ENCODE measurements at places on chromosomes 5 and 9.

DNA sequence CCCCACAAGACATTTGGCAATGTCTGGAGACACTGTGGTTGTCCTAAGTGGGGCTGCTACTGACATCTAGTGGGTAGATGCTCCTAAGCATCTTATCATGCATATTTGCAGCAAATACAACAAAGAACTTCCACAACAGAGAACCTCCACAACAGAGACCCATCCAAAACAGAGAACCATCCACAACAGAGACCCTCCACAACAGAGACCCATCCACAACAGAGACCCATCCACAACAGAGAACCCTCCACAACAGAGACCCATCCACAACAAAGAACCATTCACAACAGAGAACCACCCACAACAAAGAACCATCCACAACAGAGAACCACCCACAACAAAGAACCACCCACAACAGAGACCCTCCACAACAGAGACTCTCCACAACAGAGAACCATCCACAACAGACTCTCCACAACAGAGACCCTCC lies 32.8 kb downstream of the ARPC5L start:
- DNase-seq: no peak

DNA sequence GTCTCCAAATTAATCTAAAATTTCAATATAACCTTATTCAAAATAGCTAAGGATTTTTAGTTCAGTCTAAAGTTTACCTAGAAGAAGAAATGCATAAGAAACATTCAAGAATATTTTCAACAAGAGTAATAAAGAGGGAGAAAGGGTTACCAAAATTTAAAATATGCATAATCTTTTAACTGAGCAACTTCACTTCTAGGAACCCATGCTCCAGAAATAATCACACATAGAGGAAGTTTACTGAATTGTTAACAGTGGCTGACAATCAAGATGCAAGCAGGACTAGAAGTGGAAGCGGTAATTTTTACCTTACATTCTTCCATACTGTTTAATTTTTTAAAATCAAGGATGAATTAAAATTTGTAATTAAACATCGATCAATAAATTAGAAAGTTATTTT lies 1.9 kb downstream of the PJA2 start:
- no peak for DNase-seq

DNA sequence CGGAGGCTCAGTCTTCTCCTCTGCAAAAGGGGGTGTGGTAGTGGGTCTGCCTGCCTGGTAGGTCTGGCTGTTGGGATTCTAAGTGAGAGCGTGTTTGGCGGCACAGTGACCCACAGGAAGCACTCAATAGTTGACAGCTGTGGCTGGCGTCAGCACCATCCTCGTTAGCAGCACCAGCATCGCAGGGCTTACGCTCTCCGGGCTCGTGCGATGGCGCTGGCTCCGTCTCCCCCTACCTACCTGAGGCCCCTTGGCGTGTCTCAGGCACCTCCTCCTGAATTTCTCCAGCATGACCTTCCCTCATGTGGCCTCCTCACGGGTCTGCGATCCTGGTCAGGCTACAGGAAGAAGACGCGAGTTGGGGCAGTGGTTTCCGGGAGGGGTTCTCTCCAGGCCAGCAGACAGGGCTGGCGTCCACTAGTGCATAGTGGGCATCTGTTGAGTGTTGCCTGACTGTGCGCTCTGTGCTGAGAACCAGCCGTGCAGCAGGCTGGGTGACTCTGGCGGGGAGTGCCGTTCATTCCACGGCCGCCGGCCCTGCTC lies 66.9 kb downstream of the HMCN2 start:
- no peak for DNase-seq

- DNase-seq: no peak
These were observed 64.2 kb upstream of the IRX1 start for GRCh38 chr5:3531320-3531986.

GRCh38 chr5:170745481-170746071 lies 37.9 kb upstream of the GABRP start:
- DNase-seq: no peak

- no peak for DNase-seq
These were observed 248.1 kb downstream of the CETN3 start for GRCh38 chr5:90161414-90161813.

DNA sequence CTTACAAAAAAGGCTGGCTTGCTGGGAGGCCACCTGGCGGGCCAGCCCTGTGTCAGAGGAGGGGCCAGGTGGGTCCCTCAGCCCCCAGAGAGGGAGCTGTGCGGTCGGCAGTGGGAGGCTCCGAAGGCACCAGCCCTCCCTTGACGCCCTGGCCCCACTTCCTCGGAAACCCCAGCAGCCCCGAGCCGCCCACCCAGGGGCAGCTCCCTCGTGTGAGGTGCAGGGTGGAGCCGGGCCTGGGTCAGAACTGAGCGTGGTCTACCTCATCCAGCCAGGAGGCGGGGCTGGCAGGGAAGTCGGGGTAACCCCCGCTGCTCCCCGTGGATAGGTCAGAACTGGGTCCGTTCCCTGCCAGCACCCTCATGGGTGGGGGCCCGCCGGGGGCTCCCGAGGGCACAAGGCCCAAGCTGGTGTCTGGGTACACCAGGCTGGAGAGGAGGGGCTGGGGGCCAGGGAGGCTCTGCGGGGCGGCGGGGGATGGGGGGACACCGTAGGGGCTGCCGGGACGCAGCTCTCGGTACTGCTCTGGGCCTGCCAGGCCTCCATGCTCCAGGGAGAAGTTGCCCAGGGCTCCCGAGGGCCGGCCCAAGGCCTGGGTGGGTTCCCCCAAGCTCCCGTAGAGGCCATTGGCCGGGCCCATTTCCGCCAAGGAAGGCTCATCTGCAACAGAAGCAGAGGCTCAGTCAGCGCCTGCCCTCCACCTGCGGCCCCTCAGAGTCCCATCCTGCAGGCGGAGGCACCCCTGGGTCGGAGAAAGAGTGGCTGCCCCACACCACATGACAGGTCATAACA lies 7.6 kb downstream of the LHX3 start:
- no peak for DNase-seq

DNA sequence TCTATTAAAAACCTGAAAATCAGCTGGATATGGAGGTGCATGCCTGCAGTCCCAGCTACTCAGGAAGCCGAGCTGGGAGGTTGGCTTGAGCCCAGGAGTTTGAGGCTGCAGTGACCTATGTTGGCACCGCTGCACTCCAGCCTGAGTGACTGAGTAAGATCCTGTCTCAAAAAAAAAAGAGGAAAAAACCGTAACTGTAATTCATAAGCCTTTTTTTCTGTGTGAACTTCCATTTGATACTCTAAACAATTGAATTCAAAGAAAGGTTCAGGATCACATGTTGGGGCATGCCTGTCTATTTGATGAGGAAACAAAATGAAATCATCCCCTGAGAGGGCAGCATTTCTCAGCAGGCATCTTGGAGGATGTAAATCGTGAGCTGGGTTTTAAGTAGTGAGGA lies 38.8 kb downstream of the ITGA2 start:
- DNase-seq: no peak

DNA sequence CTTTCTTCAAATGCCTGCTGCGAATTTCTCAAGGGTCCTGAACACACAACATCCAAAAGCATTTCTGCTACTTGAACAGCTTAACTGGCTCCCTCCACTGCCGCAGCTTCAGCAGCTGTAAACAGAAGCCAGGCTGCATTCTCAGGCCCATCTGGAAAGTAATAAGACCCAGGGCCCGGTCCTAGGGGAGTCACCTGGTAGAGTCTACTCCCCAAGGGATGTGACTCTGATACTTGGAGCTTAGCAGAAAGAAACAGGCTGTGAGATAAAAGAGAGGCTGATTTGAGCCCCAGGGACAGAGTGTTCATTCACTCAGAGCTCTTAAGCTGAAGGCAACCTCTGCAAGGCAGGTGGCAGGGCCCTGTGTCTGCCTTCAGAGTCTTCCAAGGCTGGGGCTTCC lies 356.8 kb downstream of the SPOCK1 start:
- DNase-seq: no peak

- DNase-seq: no peak
These were observed 107.9 kb downstream of the DCP2 start for GRCh38 chr5:113084402-113085083.

DNA sequence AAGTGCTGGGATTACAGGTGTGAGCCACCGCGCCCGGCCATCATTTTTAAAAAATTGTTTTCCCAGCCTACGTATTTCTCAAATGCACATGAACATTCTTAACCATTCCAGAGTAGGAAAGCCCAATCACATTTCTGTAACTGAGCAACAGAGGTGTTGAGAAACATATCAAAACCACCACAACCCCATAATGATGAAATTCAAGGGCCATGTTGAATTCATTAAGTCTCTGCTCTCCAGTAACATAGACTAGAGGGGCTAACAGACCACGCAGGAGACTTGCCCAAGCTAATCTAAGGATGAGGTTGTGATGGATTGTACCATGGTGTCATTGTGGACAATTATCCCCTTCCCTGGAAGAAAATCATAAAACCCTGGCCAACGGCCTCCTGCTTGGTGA lies 52.9 kb downstream of the MYO10 start:
- no peak for DNase-seq

- DNase-seq: no peak
These were observed 73.7 kb downstream of the GADD45G start for GRCh38 chr9:89678396-89679015.

GRCh38 chr5:74394916-74395880 lies 245.3 kb downstream of the ENC1 start:
- no peak for DNase-seq

DNA sequence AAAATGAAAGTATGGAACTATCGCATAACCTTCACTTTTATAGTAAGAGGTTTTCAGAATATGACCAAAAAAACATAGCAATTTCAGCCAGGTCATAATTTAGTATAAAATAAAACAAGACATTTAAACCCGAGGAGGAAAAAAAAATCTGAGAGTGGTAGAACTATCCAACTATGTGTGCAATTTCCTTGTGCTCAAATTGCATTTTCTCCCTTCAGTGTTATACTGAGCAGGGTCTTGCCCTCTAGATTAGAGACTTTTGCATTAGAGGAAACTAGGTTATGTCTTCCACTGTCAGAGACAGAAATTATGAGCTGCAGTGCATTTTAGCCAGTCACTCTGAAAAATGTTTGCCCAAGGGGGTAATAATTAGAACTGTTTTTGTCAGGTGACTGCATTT lies 330.6 kb downstream of the NR2F1-AS1 start:
- DNase-seq: no peak

DNA sequence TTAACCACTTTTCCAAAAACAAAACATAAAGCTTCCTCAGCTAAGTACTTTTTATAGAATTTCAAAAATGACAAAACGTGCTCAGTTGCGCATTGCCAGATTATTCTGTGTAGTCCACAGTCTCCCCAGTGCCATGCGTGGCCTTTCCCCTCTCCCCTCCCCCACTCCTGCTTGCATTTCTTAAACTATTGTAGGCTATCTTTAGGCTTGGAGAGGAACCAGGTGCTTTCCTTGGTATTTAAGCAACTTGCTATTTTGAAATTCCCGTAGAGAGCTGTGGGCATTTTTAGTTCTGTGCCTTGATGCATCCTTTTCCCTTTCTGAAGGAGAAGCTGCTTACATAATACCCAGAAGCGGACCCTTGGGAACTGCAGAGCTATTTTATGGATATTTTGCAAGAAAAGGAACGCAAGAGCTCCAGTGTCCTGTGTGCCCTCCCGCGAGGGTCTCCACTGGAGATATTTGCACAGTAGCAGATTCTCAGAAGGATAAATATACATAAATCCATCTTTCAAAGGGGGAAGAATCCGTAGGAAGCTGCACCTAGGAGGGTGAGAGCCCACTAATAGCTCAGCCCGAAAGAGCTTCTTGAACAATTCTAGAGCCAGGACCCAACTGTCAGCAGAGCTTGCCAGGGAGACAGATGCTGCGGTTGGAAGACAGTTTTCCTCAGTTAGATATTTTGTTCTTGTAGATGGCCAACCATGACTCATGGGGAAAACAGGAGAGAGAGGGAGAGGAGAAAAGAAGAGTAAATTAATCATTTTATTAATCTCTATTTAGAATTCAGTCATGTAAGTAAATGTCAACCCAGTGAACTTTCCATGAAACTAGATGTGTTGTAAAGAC lies 1298.3 kb upstream of the WWC1 start:
- DNase-seq: no peak

DNA sequence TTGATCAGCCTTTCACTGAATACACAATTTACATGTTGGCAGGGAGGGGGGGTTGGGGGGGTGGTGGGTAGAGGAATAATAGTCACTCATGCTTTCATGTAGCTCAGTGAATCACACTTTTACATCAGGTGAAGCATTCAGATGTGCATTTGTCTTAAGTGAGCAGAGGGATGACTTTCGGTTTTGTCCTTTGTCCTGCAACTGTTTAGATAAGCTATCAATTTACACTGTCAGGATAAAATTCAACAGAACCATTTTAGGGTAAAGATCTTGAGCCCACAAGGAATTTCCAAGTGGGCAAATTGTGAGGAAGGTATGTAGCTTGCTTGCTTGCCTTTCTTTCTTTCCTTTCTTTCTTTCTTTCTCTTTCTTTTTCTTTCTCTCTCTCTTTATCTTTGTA lies 576.2 kb downstream of the MTRR start:
- DNase-seq: no peak

DNA sequence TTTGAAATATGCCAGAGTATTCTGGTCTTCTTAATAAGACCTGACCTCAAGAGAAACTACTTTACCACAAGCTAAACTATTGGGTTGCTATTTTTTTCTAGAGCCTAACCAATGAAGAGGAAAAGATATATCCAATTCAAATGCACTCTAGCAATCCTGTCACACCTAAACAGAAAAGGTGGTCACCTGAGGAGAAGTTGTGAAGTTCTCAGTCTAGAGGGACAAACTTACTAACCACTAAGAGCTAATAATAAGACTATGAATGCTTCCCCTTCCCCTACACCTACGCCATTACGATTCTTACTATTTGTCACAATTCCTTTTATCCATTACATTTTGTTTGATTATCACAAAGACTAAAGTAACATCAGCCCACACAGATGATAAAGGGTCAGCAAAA lies 29.7 kb downstream of the RLN2 start:
- no peak for DNase-seq

DNA sequence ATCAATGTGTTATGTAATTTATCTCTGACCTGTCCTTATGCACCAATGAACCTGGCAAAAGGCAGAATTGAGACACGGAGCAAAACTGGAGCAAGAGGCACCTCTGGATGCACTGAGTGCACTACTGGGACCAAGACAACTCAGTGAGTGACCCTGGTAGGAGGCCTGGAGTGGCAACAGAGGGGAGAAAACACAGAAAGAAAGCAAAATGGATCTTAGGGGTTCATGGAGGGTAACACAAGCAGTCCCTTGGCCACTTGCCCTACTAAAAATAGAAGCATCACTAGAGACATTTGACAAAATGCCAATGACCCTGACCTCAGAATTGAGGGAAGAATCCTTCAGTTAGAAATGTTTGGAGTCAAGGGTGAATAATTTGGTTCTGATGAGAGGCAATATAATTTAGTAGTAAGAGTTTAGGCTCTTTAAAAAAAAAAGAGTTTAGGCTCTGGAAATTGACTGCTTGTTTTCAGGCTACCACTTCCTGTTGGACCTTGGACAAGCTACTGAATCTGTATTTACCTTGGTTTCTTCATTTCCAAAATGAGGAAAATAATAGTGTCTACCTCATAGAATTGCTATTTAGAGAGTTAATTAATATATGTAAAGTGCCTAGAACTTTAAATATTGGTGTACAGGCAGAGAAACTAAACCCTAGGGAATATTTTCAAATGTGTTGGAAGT lies 234.9 kb upstream of the TARS1 start:
- no peak for DNase-seq

DNA sequence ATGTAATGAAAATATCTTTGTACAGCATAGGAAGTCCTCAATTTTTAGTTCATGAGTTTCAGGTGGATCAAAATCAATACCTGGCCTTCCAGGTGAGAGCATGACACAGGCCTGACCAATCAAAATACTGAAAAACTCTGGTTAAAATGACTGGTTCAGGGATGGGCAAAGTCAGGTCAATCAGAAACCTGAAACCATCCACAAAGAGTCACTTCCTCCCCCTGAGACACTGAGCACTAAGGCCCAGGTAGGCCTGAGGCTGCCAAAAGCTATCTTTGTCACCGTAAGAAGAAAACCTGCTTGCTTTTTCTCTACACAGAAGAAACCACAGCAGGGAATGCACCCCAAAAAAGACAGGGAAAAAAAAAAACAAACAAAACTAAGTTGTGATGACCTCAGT lies 444.8 kb downstream of the TLR4 start:
- no peak for DNase-seq

Measured in stimulated activated CD8-positive, alpha-beta memory T cell treated with anti-CD3 and anti-CD28 coated beads, Interleukin-2, amount 100 ng/mL, for 48 hours (primary cell).